ENCODE measurements at places on chromosomes 16 and 17. TPM values are rescaled to one million over a fixed set of nuclear protein-coding genes. Genes with fewer than 3 reads are reported as not detected.

Gene ASB16
- 0.73 TPM for total RNA-seq

Gene ARL5C
- not detected for total RNA-seq

Gene C16orf89
- total RNA-seq, result under 0.01 TPM

Gene VTN
- not detected for total RNA-seq

Gene KRT12
- total RNA-seq, result not detected

Gene OR2C1
- total RNA-seq, result not detected

Gene TBC1D3I
- not detected for total RNA-seq

Gene KRT32
- not detected for total RNA-seq

Gene DPEP1
- 0.33 TPM for total RNA-seq

Gene KLHL10
- 0.29 TPM for total RNA-seq

Gene FTSJ3
- 62.3 TPM for total RNA-seq

Gene NPIPB6
- 6.1 TPM for total RNA-seq

Gene KRTAP2-3
- not detected for total RNA-seq

Gene RSL1D1
- 70.8 TPM for total RNA-seq

Gene TM4SF5
- not detected for total RNA-seq
